Pancreas (tissue), 10 donors: ENCODE measurements at places on chromosomes 4 and X. TPM values are rescaled to one million over a fixed set of nuclear protein-coding genes. Genes with fewer than 3 reads are reported as not detected.

- H3K27me3 ChIP-seq: no peaks in the 10 kb centered on the region
- no peak for DNase-seq
- no peak overlapping the region for H3K4me3 ChIP-seq
- no peak overlapping the region for H3K27ac ChIP-seq
Observed at GRCh38 chrX:32572644-32573043, 638.7 kb downstream of the DMD start.

DNA sequence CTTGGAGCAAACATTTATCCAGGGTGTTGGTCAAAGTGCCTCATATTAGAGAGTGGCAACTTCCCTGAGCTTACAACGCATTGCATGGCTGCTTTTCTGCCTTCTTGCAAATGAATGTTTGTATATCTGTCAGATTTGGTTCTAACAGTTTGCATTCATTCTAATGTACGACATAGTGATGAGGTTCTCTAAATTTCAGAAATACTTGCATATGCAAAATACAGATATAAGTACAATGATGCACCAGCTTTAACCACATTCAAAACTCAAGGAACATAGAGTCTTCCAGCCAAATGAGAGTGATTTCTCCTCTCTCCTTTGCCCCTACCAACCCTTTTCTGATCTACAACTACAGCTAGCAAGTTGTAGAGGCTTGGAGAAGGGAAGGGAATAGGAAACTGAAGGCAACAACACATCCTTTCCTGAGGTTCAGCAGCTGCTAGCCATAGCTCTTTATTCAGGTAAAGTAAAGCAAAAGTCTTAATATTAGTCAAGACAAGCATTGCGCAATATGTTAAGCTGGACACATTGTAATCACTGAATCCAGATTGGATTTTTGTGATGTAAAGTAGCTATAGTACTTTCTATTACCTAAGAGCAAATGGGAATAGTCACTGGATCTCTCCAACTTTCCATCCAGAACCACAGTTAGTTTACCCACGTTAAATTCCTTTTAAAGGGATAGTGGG, 6.3 kb downstream of the TKTL2 start:
- H3K36me3 ChIP-seq: no peaks in the 10 kb centered on the region
- H3K4me1 ChIP-seq: no peaks in the 10 kb centered on the region
- no peak overlapping the region for H3K4me3 ChIP-seq
- H3K27ac ChIP-seq: no peak overlapping the region
- DNase-seq: no peak

- no peak overlapping the region for H3K27ac ChIP-seq
- no peaks in the 10 kb centered on the region for H3K4me1 ChIP-seq
- H3K4me3 ChIP-seq: no peak overlapping the region
- DNase-seq: no peak
- no peaks in the 10 kb centered on the region for H3K27me3 ChIP-seq
- no peaks in the 10 kb centered on the region for H3K36me3 ChIP-seq
Observed at GRCh38 chrX:11768039-11768438, 10.0 kb downstream of the MSL3 start.

GRCh38 chr4:85842540-85842939, 367.6 kb downstream of the ARHGAP24 start:
- H3K4me1 ChIP-seq: peaks cover 6% of the 10 kb centered on the region
- H3K27me3 ChIP-seq: no peaks in the 10 kb centered on the region
- H3K27ac ChIP-seq: peak overlapping the region; percentile 65

- no peak overlapping the region for H3K27ac ChIP-seq
- H3K4me1 ChIP-seq: no peaks in the 10 kb centered on the region
- no peaks in the 10 kb centered on the region for H3K27me3 ChIP-seq
- no peak for DNase-seq
- no peaks in the 10 kb centered on the region for H3K36me3 ChIP-seq
Observed at GRCh38 chrX:47358387-47359065, 11.9 kb upstream of the ZNF157 start.

DNA sequence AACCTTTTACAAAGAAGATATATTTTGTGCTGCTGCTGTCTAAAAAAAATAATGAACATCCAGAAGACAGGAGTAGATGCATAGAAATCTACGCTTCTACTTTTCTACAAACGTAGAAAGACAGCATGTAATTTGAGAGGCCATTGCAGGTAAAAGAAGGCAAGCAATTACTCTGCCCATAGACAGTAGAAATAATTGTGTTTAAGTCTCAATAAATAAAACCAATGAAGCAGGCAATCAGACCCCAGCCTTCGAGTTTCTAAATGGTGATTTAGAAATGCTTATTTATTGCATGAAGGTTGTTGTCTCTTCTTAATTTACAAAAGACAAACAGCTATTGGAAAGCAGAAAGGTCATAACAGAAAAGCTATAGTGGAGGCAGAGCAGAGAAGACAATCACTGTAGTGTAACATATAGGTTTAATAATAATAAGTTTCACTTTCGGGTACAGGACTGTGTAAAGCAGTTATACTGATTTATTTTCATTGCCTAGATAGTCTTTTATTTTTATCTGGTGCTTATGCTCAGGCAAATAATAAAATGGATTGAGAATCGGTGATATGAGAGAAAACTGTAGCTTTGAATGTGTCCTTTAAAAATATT, 123.0 kb upstream of the TACR3 start:
- H3K27me3 ChIP-seq: no peaks in the 10 kb centered on the region
- H3K4me1 ChIP-seq: no peaks in the 10 kb centered on the region
- H3K36me3 ChIP-seq: no peaks in the 10 kb centered on the region
- no peak for DNase-seq
- no peak overlapping the region for H3K27ac ChIP-seq

DNA sequence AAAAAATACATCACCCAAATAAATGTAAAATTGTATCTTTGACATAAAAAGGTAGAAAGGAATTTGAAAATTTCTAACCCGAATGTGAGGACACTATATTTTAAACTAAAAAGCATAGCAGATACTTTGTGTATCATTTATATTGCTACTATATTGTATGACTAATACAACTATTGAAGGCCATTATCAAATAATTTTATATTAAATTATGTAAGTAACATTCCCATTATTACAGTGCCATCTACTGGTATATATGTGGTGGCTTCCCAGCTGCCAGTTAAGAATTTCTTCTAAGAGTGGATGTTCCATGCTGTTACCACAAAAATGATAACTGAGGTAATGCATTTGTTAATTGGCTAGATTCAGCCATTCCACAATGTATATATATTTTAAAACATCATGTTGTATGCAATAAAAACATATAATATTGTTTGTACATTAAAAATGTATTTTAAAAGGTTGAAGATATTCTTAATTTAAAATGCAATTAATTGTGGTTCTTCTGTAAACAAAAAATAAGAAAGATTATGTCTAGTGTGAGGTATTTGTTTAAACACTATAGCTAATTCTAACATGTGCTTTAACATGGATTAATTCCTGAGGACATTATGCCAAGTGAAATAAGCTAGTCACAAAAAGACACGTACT, 65.3 kb downstream of the EGF start:
- H3K36me3 ChIP-seq: peaks cover 4% of the 10 kb centered on the region
- no peaks in the 10 kb centered on the region for H3K27me3 ChIP-seq
- no peak overlapping the region for H3K27ac ChIP-seq
- DNase-seq: no peak

DNA sequence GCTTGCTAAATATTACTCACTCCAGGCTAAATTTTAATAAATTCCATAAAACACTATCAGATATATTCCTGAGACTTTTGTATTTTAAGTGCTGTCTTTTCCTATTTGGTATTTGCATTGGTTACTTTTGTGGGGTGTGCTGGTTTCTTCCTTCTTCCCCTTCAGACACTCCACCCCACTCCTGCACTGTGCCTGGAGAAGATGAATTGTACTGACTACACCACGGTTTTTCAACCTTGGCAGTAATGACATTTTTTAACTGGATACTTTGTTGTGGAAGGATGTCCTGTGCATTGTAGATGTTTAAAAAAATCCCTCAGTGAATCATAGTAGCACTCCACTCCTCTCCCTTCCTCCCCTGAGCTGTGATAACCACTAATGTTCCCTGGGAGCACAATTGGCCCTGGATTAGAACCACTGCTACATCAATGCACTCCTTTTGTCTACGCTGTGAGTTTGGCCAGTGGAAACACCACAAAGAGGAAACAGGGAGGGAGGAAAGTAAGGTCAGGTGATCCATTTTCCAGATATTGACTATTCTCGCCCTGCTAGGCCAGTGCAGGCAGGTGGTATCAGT, 36.3 kb downstream of the SNCA start:
- no peak overlapping the region for H3K4me3 ChIP-seq
- H3K27me3 ChIP-seq: no peaks in the 10 kb centered on the region
- H3K4me1 ChIP-seq: no peaks in the 10 kb centered on the region
- no peak overlapping the region for H3K27ac ChIP-seq

DNA sequence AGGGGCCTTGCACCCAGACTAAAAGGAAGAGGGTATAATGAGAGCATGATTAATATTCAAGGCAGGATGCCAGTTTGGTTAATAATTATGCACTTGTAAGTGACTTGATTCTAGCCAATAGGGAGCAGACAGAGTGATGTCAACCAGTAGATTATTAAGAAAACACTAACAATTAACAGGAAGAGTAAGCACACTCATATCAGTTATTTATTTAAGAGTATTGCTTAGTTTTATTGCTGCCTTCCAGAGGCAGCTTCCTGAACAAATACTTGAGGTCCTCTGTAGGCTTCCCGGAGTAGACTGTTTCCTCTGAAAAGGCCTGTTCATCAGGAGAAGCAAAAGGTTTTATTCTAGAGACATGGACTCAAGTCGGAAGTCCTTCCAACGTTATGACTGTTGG, 129.1 kb upstream of the AFF2 start:
- no peaks in the 10 kb centered on the region for H3K4me1 ChIP-seq
- no peaks in the 10 kb centered on the region for H3K27me3 ChIP-seq
- no peaks in the 10 kb centered on the region for H3K36me3 ChIP-seq
- H3K27ac ChIP-seq: no peak overlapping the region

- no peak overlapping the region for H3K4me3 ChIP-seq
- no peaks in the 10 kb centered on the region for H3K36me3 ChIP-seq
- no peaks in the 10 kb centered on the region for H3K27me3 ChIP-seq
Observed at GRCh38 chr4:76909711-76910110, 11.8 kb upstream of the SOWAHB start.

DNA sequence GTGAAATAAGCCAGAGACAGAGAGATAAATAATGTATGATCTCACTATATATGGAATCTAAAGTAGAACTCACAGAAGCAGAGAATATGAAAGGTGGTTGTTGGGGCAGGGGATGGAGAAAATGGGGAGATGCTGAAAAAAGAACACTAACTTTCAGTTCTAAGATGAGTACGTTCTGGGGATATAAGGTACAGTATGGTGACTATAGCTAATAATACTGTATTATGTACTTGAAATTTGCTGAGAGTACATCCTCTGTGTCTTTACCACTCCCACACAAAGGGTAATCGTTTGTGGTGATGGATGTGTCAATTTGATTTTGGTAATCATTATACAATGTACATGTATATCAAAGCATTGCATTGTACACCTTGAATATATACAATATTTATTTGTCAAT, 6.6 kb downstream of the FBXL5 start:
- H3K27ac ChIP-seq: no peak overlapping the region
- no peaks in the 10 kb centered on the region for H3K27me3 ChIP-seq
- no peak overlapping the region for H3K4me3 ChIP-seq
- peaks cover 35% of the 10 kb centered on the region for H3K4me1 ChIP-seq

GRCh38 chr4:82043081-82043808, 330.5 kb downstream of the HNRNPD start:
- H3K27me3 ChIP-seq: no peaks in the 10 kb centered on the region
- H3K36me3 ChIP-seq: no peaks in the 10 kb centered on the region
- H3K4me1 ChIP-seq: peaks cover 6% of the 10 kb centered on the region
- DNase-seq: peak; percentile 55
- peak overlapping the region; percentile 35 for H3K4me3 ChIP-seq

DNA sequence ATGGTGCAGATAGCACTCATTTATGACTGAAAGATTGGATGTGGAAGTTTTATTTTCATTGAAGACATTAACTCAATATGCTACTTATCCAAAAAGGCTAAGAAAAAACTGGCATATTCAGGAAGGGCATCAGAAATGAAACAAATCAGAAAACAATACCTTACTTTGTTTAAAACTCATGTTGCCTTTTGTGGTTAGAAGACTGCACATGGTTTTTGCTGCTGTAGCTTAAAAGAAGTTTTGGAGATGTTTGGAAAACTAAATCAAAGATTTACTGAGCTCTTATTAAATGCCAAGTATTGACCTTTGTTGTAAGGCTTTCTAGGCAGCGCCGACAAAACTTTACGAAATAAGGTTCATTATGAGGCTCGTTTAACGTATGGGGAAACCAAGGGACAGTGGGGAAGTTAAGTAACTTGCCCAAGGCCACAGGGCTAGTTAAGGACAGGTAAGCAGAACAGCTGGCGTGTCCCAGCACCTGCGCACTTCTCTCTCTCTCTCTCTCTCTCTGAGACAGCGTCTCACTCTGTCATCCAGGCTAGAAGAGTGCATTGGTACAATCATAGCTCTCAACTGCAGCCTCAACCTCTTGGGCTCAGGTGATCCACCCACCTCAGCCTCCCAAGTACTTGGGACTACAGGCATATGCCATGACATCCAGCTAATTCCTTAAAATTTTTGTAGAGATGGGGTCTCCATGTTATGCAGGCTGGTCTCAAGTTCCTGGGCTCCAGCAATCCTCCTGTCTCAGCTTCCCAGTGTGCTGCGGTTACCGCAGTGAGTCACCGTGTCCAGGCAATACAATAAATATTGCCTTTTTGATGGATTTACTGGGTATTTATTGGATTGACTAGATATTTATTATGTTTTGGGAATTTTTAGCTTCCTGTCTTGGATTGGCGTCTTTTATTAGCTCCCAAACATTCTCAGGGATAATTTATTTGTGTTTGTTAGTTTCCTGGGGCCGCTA, 16.1 kb downstream of the LRP2BP start:
- peak overlapping the region; percentile 57 for H3K27ac ChIP-seq
- no peak overlapping the region for H3K4me3 ChIP-seq

DNA sequence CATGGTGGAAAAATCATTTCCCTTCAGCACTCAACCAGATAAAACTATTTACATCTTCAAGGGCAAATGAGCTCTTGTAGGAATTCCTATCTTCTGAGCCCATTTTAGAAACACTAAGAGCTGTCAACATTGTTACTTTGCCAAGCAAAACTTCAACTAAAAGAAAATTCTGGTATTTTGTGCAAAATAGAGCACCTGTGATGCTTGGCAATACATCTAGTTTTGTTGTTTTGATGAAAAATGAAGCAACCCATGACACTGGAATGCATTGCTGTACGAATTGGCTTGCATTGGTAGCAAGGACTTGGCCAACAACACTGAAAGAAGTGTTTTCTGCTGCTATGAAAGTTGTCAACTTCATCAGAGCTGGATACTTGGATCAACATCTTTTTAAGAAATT, 194.4 kb downstream of the COX18 start:
- H3K4me3 ChIP-seq: no peak overlapping the region
- H3K27ac ChIP-seq: no peak overlapping the region
- no peaks in the 10 kb centered on the region for H3K4me1 ChIP-seq
- H3K27me3 ChIP-seq: no peaks in the 10 kb centered on the region
- DNase-seq: no peak
- no peaks in the 10 kb centered on the region for H3K36me3 ChIP-seq

Gene KLHL2
- polyA plus RNA-seq: 6.0 TPM

Gene STOX2
- polyA plus RNA-seq: 3.5 TPM

Gene CTAG1A
- polyA plus RNA-seq: not detected

Gene NEIL3
- not detected for polyA plus RNA-seq

Gene GAGE12H
- not detected for polyA plus RNA-seq

Gene ADGRG4
- polyA plus RNA-seq: 0.02 TPM

Gene HSPA4L
- polyA plus RNA-seq: 2.0 TPM

Gene RPL9
- polyA plus RNA-seq: 1,500 TPM

Gene PPP1R2C
- polyA plus RNA-seq: not detected

Gene MAGED4
- polyA plus RNA-seq: 6.3 TPM

Gene CWH43
- polyA plus RNA-seq: not detected
